ENCODE measurements at places on chromosomes 7 and 10. TPM values are rescaled to one million over a fixed set of nuclear protein-coding genes. Genes with fewer than 3 reads are reported as not detected.

The FAM180A gene
- total RNA-seq = not detected

- H3K4me1 ChIP-seq = peaks cover 10% of the 10 kb centered on the region
- no peak overlapping the region for H3K27ac ChIP-seq
- H3K36me3 ChIP-seq = no peaks in the 10 kb centered on the region
- no peak for DNase-seq
These were observed 108.6 kb downstream of the LRRC4 start for GRCh38 chr7:127922656-127923055.

DNA sequence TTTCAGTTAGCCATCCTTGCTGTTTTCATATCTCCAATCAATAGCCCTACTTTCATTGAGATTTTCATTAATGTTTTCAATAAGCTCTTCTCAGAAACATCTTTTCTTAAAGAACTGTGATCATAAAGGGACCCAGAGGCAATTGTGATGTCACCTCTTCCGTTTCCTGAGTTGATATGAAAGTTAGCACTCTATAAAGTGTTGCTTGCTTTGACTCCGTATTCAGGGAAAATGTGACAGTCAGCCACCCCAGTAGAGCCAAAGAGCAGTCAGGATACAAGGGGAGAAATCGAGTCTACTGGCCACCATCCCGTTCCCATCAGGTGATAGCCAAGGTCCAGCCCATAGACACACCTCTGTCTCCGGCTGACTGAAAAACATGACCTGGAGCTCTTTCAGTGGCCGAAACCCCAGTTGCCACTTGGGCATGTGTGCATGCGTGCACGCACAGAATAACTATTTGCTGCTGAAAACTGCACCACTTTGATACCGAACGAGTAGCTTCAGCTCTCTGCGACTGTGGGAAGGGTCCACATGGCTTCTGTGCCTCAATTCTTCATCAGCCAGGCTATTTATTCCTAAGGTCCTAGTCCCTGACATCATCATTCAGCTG, 291.4 kb downstream of the USP6NL start:
- no peaks in the 10 kb centered on the region for H3K4me1 ChIP-seq
- DNase-seq = no peak
- no peak overlapping the region for H3K27ac ChIP-seq
- H3K27me3 ChIP-seq = no peaks in the 10 kb centered on the region
- peaks cover 94% of the 10 kb centered on the region for H3K36me3 ChIP-seq
- H3K4me3 ChIP-seq = no peak overlapping the region

The OPN4 gene
- total RNA-seq = not detected
